ENCODE measurements at places on chromosomes 2 and 18.

- no peak for DNase-seq
Observed at GRCh38 chr2:109448946-109449788, 164.6 kb downstream of the SEPTIN10 start.

DNA sequence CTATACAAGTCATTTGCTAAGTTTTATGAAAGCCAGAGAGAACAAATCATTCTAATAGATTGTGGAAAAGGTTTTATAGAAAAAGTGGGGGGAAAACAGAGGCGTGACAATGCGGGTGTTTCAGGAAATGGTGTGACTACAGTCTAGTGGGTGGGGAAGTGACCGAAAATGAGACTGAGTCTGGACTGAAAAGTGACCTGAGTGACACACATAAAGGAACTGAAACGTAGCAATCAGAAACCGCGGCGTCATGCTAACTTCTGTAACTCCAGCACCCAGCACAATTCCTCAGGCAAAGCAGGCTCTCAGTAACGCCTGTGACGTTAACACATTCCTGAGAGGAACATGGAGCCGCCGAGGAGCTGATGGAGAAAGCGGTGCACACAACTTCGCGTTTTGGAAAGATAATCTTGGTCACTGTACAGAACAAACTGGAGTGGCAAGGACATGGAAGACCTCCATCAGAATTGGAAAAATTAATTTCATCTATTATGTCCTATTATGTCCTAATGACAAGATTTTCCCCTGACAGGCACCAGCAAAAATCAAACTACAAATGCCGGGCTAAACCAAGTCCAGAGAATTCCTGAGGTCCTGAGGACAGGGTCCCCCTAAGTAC lies 1.4 kb upstream of the CD226 start:
- no peak for DNase-seq

GRCh38 chr18:75218065-75218923 lies 7.7 kb downstream of the TSHZ1 start:
- no peak for DNase-seq

- no peak for DNase-seq
Observed at GRCh38 chr2:239188536-239188935, 212.3 kb downstream of the HDAC4 start.

DNA sequence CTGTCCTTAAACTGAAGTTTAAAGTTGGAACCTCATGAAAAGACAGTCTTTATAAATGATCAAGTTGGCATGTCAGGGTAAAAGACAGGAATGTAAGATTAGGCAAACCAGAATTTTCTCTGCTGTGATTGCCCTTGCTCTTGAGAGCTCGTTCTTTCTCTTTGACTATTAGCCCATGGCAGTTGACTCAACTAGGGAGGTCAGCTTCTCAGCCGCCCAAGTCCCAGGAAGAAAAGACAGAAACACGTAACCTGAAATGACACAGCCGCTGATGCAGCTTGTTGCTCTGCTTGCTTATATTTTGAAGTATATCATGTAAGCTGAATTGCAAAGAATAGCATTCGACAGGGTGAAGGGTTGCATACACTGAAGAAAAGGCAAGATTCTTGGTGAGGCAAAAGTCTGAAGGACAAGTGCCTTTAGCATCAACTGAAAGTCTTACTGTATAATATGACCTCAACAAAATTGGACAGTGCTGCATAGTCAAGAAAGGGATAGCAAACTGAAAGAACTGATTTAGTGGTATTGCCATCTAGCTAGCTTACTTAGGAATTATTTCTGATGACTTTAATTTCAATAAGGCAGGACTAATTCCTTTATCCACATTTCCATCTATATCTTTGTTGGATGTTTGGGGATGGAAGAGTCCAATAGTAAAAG lies 54.7 kb downstream of the ARHGAP15 start:
- DNase-seq, result no peak

- DNase-seq, result peak; percentile 44
Observed at GRCh38 chr18:74745633-74746403, 148.1 kb downstream of the ZNF407 start.

DNA sequence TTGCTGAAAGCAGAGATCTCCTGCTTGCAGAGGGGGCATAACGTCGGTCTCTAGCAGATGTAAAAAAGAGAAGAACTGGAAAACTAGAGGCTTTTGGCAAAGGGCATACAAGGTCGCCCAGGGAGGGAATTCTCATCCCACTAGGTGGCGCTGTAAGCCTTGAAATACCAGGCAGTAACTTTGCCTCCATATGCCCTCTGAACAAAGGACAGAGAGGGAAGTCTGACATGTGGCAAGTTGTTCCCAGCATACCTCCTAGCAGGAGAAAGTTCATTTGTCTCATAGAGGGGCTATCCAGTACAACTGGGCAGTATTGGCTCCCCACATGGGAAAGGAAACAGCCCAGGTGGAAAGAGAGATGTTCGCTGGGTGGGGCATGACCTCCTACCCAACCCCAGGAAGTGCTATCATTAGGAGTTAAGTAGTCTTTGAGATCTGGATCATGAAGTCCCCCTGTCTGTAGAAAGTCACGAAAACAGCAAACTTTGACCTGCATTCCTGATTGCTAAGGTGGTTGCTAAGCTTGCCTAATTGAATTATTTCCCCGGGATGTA lies 39.9 kb downstream of the STK17B start:
- no peak for DNase-seq

- no peak for DNase-seq
Observed at GRCh38 chr2:174924061-174924693, 81.0 kb downstream of the CHN1 start.

- no peak for DNase-seq
Observed at GRCh38 chr18:56108478-56109367, 520.7 kb upstream of the TCF4 start.

DNA sequence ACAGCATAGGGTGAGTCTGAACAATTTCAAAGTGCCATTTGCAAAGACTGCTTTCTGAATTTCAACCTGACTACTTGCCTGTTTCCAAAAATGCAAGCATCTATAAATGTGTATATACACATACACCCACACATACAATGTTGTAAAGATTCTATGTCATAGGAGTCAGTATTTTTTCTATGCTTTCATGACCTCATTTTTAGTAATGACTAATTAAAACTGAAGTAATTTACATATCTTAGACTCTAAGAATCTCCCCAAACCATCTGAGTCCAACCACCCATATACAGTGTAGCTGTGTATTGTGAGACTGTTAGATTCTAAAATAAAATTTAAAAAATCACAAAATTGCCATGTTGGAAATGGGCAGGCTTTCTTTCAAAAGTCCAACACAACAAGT lies 162.0 kb upstream of the STK17B start:
- no peak for DNase-seq

DNA sequence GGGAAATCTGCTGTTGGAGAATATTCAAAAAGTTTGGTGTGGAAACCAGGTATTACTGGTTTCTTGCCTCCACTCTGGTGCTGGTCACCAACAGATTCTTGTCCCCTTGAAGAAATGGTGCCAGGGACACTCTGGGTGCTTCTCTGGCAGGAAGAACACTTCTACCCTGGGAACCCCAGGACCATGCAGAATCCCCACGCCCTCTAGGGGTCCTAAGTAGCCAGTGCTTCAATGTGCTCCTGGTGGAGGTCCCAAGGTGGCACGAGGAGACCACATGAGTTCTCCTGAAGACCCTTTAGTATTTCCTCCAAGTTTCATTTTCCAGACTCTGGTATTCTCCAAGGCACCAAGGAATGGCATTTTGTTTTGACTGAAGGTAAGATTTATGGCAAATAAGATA lies 380.6 kb downstream of the TSN start:
- no peak for DNase-seq

Measured in epithelial cell of prostate (primary cell).